ENCODE measurements at places on chromosomes 7 and 10.
A peak's percentile ranks its signal among the peaks of the same experiment; 100 is the strongest.

- no peak for DNase-seq
These were observed 204.0 kb upstream of the GNAI1 start for GRCh38 chr7:79930604-79931003.

- DNase-seq = no peak
These were observed 97.5 kb downstream of the UBE2H start for GRCh38 chr7:129855234-129855673.

DNA sequence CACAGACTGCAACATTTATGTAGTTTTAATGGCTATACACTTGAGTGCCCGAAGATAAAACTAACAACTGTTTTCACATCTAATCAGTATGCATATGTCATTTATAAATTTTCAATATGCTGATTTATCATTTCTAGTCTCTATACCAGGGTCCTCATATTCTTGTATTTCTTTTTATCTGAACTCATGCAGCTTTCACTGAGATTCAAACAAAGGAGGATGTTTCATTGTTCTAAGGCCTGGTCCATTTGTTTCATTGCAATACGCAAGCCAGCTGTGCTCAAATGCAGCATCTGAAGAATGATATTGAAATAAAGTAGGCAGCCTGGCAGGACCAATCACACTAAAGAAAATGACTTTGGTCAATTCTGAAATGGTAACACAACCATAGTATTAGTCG, 31.7 kb downstream of the MAGI2 start:
- DNase-seq = no peak

- DNase-seq = no peak
These were observed 2.4 kb downstream of the ARID5B start for GRCh38 chr10:61903928-61904344.

- DNase-seq = no peak
These were observed 154.3 kb downstream of the SEMA3E start for GRCh38 chr7:83494683-83495082.

DNA sequence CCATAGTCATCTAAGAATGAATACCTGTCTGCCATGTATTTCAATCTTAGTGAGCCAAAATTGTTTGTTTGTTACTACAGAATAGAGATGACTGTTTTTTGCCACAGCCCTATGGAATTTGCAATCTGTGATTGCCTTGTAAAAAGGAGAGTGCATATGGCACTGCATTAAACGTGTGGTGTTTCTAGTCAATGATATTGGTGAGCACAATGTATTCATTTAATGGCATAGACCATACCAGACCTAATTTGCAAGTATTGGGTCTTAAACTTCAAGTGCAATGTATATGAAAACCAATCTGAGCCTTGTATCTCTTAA, 11.3 kb downstream of the INSIG1 start:
- no peak for DNase-seq

DNA sequence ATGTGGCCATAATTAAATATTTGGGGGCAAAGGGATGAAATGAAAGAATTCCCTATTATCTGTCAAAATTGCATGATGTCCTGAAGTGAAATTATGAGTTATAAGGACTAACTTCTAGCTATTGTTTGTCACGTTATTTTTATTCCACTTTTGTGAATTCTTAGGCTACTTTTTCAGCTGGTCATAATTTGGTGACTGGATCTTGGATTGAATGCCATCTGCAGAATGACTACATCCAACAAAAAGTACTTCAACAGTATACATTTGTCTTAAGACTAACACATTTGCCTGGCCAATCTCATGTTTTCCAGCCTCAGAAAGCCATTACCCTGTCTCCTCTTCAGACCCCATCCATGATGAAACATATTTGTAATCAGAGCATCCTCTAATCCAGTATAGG, 48.1 kb upstream of the WNT16 start:
- no peak for DNase-seq

DNA sequence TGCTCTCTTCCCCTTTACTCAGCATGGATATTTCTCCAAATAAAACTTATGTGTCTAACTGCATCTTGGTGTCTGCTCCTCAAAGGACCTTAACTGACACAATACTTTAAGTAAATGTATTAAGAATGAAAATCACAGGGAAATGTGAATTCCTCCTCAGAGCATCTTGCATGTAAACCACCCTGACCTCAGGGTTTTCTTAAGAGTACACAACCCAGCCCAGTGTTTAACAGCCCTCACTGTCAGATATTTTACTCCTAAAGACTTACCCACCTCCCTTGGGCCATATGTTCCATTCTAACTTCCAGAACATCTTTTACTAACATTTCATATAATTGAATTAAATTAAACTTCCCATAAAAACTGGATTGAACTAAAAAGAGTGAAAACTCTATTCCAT, 315.3 kb downstream of the HPSE2 start:
- no peak for DNase-seq

DNA sequence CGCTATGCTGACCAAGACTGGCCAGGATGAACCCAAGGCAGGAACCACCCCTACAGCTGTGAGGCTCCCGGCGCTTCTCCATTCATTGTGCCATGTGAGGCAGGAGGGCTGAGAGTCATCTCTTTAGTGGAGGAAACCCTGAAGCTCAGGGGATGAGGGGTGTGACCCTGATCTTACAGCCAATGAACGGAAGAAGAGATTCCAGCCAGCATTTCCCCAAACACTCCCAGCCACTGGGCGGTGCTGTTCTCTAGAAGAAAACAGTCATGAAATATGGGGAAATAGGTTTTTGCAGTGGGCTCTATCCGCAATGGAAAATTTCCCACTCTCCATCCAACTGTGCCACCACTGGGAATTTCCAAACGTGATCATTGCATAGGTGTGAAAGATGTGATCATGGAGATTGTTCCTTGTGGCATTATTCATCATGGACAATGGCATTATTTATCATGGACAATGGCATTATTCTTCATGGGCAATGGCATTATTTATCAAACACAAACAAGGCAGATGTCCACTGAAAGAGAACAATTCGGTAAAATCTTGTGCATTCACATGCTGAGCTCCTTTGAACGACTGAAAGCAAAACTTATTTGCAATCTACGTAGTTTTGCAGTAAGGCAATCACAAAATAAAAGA, 14.0 kb upstream of the SLC18A2 start:
- no peak for DNase-seq

DNA sequence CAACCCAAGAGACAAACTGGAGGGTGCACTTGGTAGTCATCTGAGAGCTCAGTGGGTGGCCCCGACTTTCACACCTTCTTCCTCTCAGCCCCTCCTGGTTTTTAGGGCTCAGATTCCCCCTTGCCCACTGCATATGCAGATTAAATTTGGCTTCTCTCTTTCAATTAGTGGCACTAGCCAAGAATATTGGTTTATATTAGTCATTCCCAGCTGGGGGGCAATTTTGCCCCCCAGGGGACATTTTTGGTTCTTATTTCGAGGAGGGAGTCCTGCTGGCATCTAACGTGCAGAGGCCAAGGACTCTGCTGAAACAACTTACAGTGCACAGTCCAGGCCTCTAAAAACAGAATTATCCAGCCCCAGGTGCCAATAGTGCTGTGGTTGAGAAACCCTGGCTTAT, 216.0 kb downstream of the RPS24 start:
- no peak for DNase-seq

DNA sequence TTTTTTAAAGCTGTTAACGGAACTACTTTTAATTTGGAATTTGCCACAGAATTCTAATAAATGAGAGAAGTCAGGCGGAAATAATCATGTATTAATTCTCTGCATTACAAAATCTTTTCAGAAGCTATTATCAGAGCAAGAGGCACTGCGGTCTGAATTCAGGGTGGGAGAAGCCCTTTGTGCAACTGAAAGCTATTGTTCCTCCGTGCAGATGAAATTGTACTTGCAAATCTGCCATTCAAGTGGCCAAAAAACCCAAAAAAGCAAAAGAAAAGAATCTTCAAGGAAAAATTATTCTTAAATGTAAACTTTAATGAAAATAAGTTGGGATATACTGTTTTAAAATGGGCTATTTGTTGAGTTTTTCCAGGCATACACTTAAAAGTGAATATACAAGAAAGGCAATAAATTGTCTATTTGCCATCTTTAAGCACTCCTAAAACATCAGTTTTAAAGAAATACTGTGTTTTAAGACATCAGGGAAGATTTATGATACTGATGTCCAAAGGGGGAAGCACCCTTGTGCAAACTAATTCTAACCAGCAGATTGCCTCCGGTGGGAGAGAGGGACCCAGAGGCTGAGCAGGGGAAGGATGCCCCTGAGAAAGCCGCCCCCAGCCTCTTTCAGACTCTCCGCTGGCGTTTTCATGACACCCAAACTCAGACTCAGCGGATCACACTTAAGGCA, 351.2 kb downstream of the DNAJB6 start:
- no peak for DNase-seq

GRCh38 chr10:51031950-51032349, 42.3 kb upstream of the PRKG1 start:
- no peak for DNase-seq

DNA sequence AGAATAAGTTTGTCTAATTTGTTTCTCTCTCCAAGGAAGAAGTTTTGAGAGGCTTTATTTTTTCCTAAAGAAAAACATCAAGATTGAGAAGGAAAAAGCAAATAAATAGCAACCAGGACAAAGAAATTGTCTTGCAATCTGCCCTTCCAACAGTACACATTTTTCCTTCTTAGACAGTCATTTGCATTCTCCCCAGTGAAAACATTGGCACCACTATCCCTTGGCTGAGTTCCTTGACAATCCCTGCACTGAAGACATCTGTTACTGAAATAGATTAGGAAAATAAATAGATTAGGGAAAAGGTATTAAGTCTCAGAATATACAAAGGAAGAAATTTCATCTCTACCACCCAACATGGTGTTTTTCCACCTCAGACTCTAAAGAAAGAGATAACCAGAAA, 12.2 kb upstream of the TMEM243 start:
- DNase-seq = no peak

DNA sequence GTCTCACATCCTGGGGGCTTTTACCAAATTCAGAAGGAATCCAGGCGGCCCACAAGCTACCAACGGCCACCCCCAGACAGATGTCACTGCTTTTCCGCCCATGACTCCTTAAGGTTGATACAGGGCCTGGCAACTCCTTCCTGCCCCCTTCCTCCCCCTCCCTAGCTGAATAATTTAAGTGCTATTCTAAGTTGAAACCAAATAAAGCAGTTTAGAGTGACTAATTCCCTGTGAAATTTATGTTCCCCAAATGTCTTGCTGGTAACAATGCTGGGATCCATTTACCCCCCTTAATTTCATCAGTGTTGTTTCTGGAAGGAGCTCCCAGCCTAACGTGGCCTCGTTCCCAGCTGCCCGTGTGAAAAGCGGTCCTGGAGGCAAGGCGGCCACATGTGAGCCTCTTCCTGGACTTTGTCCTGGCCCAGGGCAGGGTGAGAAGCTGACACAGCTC, 109.6 kb downstream of the TMEM130 start:
- DNase-seq = no peak

DNA sequence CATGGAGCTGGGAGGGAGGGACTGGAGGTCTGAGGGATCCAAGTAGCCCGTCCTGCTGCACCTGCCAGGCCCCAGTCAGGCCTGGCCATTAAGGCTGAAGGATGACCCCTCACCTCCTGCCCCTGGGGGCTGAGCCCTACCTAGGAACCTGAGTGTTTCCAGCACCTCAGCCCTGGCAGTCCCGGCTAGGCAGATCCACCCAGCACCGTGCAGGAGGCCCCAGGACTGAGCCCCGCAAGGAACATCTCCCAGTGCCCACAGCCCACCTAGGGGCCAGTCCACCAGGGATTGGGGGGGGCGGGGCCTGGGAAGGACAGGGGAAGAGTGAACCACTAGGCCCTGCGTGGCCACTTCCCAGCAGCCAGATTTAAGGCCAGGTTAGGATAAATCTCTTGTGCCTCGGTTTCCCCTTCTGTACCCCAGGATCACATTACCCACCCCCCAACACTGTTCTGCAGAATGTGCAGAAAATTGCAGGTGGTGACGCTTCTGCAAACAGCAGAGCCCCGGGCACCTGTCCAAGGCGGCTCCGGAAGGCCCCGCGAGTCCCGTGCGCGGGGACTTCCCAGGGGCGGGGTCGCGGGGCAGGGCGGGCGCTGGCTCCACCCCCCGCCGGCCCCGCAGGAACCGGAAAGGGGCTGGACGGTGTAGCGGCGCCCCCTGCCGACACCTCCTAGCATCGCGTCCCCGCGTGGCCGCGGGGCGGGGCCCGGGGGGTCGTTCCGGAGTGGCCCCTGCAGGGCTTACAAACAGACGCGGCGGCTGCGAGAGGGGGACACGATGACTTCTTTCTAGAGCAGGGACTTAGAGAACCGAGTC, 55.9 kb downstream of the PWWP2B start:
- DNase-seq = peak; percentile 91

- DNase-seq = no peak
These were observed 20.6 kb upstream of the OR2AE1 start for GRCh38 chr7:99897322-99898022.
